Camera-type eye (tissue), 1 donor: ENCODE measurements at places on chromosomes 7 and 10. TPM values are rescaled to one million over a fixed set of nuclear protein-coding genes. Genes with fewer than 3 reads are reported as not detected.

UBN2 gene
- total RNA-seq = 43.9 TPM

RBP3 gene
- 348 TPM for total RNA-seq

MRPS24 gene
- 43.3 TPM for total RNA-seq

SLC18A3 gene
- 1.3 TPM for total RNA-seq

SCD gene
- total RNA-seq = 84.2 TPM

PIP gene
- not detected for total RNA-seq

MKRN1 gene
- total RNA-seq = 110 TPM

DOCK1 gene
- total RNA-seq = 77.0 TPM
